CD14-positive monocyte (primary cell): ENCODE measurements at places on chromosomes 12 and 14. TPM values are rescaled to one million over a fixed set of nuclear protein-coding genes. Genes with fewer than 3 reads are reported as not detected.

DNAH10 gene
- polyA plus RNA-seq = not detected

FLVCR2 gene
- 36.6 TPM for polyA plus RNA-seq

ORAI1 gene
- polyA plus RNA-seq = 36.4 and 72.0 TPM in 2 replicates

DNA sequence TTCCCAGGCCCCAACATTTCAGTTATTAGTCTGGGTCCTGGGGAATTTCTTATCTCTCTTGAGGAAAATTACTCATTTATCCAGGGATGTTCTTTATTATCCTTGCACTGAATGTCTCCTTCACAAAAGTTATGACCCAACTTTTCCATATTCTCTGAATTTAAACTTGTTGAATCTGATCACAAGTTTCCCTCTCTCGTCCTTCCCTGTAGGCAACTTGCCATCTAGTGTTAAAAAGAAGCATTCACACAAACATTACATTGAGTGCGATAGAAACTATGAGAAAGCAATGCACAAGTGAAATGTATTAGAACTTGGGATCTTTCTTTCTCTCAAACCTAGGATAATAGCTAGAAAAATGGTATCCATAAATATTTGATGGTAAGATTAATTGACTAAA, 608.4 kb downstream of the FSCB start:
- no peak for DNase-seq

DNA sequence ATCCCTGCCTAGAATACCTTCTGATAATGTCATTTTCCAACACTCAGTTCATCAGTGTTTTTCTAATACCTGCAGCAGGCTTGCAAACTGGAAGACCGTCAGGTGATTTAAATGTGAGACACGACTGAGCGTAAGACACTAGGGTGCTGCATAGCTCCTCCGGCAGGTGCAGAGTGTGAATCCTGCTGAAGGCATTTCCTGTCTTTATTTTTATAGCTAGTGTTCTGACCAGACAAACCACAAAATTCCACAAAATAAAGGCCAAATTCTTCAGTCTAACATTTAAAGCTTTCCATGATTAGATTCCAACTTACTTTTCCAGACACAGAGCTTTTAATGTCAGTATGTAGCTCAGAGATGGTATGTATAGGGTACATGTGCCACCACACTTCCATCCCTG, 70.7 kb downstream of the BBS10 start:
- no peak for DNase-seq

- DNase-seq = no peak
These were observed 84.0 kb downstream of the LRP6 start for GRCh38 chr12:12182703-12183365.

GRCh38 chr12:3677609-3678008, 75.3 kb downstream of the CRACR2A start:
- no peak for DNase-seq
